ENCODE measurements at places on chromosomes 5 and 9. TPM values are rescaled to one million over a fixed set of nuclear protein-coding genes. Genes with fewer than 3 reads are reported as not detected.

DMRT3 gene
- total RNA-seq = 1.4 TPM

CDH9 gene
- not detected for total RNA-seq

ABL1 gene
- total RNA-seq = 45.4 TPM

GHR gene
- 0.17 TPM for total RNA-seq

MYMK gene
- total RNA-seq = not detected

PSMD5 gene
- 31.4 TPM for total RNA-seq

CNTLN gene
- total RNA-seq = 5.6 TPM

NFIB gene
- 2.4 TPM for total RNA-seq

STPG3 gene
- total RNA-seq = not detected

GZMA gene
- not detected for total RNA-seq

HAPLN1 gene
- total RNA-seq = 0.07 TPM

MAMDC2 gene
- 6.6 TPM for total RNA-seq

PRRX2 gene
- total RNA-seq = 0.17 TPM

SEMA5A gene
- 1.6 TPM for total RNA-seq

CARD6 gene
- 0.63 TPM for total RNA-seq

ITGA2 gene
- total RNA-seq = 28.1 TPM

SPATA31D4 gene
- not detected for total RNA-seq

LPAR1 gene
- 13.0 TPM for total RNA-seq

PCDHGA6 gene
- total RNA-seq = 0.36 TPM

EPB41L4A gene
- 17.2 TPM for total RNA-seq

PROB1 gene
- total RNA-seq = 2.7 TPM

SLC23A1 gene
- total RNA-seq = not detected

ANKDD1B gene
- total RNA-seq = 1.3 TPM

AJM1 gene
- 0.51 TPM for total RNA-seq
